Progenitor cell of endocrine pancreas (in vitro differentiated cells): ENCODE measurements at places on chromosomes 1 and 21.

DNA sequence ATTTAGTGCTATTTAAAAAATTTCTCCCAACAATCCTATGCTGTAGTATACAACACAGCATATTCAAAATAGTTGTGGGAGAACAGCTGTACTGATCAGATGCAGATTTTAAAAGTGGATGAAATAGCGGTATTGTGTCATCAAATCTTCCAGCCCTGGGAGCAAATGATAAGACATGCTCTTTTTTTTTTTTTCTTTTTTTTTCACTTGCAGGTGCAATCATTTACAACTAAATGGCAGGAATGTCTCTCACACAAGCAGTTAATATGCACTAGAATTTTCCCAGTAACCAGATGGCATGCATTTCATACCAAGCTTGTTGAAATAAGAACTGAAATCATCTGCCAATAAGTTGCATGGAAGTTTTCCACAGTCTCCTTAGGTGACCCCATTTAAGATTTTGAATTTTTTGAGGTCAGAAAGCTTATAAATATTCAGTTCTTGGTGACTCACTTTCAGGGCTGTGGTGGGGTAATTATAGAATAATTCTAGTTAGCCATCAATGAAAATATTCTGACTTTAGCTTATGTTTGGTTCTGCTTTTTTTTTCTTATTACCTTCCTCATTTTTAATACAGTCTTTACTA is 623.9 kb upstream of the NR5A2 start:
- DNase-seq, result no peak

DNA sequence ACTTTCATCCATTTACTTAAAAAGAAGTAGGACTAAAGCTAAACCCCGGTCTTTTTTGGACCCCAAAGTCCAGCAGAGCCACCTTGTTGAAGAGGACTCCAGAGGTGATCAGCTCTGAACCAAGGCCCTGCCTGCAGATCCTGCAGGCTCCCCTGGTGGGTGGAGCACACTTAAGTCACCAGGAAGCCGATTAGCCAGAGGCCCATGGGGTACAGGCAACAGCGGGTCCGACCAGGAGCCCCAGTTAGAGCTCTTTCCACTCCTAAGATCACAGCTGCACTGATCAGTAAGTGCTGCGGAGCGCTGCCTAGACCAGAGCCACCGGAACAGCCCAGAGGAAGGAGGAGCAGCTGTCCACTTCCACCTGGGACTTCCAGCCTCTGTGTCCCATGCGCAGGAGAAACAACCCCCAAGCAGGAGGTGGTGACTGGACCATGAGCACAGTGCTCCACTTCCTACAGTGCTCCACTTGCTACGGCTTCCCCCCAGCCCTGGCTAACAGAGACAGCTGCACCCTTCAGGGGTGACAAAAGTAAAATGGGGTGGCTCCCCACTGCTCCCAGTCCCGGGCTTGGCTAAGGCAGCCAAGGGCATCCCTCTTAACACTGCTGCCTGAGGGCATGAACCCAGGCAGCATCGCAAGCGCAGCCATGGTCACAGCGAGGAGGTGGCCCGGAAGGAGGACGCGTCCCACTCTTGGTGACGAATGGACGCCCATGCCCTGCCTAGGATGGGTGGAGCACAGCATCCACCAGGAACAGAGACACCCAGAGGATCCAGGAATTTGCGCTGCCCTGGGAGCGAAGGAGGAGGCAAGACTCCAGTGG is 58.0 kb downstream of the NPHP4 start:
- no peak for DNase-seq

DNA sequence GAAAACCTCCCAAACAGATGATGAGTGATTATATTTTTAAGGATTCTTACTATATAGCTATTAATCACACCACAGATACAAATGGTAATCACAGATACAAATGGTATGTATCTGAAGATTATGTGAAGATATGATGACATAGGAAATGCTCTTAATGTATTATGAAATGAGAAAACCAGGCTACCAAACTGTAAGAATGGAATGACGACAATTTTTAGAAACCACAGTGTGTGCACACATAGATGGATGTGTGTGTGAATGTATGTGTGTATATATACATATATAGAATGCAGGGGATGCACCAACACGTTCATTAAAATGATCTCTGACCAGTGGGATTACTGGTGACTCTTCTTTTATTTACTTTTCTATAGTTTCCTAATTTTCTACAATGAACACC is 21.5 kb upstream of the ENAH start:
- DNase-seq, result no peak

DNA sequence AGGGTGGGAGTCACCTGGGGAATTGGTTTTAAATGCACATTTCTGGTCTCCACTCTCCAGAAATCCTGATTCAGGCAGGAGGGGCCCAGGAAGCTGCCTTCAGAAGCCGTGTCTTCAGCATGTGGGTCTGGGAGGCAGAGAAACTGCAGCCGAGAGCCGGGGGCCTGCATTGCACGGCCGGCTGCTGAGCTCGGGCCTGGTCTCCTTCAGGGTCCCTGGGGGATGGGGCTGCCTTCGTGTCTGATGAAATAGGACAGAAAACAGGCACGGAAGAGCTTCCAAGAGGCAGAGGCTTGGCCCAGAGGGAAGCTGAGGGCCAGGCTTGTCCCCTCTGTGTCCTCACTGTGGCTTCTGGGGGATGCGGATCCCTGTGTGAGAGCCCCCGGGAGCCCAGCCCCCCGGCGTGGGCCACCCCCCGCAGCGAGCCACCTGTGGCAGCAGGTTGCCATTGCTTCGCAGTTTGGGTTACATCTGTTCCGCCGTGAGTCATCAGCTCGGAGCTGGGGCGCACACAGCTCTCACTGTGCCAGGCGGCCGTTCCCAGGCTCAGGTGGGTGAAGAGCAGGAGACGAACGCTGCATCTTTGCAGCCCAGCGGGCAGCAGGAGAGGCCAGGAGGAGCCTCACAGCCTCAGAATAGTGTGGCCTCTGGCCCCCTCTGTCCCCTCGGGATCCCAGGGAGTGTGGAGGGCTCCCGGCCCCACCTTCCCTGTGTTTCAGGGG is 72.4 kb downstream of the AJAP1 start:
- no peak for DNase-seq

DNA sequence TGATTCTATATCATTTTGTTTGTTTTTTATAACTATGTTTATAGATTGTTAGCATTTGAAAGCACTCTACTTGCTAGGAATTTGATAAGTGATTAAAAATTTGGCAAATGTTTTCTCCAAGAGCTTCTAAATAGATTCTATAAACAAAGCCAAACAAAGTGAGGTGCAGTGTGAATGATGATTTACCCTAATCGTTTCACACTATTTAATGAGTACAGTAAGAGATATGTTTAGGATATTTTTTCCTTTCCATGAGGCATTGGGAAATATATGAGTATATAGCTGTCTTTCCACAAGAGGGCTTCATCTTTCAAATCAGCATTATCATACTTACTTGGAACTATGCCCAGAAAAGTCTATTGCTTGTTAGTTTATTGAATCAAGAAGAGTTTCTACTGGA is 277.0 kb upstream of the BRINP3 start:
- no peak for DNase-seq

DNA sequence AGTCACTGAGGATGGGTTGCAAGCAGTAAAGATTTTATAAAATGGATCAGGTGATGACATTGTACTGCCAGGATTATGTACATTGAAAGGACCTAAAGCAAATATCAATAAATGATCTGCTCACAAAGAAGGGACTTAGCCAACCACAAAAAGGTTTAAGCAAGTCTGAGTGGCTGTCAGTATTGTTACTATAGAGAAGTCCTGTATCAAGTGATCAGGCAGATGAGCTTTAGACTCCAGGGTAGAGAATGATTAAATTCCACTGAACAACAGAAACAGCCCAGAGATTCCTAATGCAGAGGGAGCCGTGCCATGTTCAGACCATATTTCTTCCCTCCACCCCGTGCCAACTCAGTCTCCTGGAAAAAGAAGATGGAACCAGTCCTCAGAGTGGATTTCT is 138.9 kb downstream of the SETD4 start:
- DNase-seq, result no peak

DNA sequence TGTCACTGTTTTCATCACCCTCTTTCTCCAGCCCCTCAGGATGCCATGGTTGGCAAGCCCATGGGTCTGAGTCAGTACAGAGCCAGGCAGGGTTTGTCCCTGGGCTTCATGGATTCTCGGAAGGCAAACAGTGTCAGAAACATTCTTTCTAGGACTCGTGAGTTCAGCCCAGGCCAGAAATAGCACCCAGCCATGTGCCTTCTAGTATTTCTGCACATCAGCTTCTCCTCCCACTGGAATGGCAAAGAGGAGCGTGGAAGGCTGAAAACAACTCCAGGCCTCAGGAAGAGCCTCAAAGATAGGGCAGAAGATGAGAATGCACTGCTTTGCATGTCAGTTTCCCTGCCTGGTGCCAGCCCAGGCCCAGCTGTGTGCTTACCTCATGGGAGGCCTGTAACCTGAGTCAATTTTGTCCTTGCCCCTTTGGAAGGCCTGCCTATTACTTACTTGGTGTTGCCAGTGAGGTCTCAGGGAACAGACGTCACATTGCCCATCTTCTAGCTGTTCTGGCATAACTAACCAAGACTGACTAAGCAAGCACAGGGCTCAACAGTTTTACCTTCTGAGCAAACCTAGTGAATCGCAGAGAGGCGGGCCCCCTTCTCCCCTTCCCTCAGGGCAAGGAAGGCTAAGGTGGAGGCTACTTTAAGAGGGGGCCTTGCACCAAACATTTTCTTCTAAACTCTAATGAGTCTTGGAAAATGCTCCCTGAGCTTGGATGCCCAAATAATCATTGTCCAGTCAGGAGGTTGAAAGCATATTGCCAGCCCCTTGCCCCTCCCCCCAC is 42.4 kb downstream of the GLUL start:
- no peak for DNase-seq
